ENCODE measurements at places on chromosomes 11 and 22. TPM values are rescaled to one million over a fixed set of nuclear protein-coding genes. Genes with fewer than 3 reads are reported as not detected.

The PKP3 gene
- 7.7 TPM for total RNA-seq

DNA sequence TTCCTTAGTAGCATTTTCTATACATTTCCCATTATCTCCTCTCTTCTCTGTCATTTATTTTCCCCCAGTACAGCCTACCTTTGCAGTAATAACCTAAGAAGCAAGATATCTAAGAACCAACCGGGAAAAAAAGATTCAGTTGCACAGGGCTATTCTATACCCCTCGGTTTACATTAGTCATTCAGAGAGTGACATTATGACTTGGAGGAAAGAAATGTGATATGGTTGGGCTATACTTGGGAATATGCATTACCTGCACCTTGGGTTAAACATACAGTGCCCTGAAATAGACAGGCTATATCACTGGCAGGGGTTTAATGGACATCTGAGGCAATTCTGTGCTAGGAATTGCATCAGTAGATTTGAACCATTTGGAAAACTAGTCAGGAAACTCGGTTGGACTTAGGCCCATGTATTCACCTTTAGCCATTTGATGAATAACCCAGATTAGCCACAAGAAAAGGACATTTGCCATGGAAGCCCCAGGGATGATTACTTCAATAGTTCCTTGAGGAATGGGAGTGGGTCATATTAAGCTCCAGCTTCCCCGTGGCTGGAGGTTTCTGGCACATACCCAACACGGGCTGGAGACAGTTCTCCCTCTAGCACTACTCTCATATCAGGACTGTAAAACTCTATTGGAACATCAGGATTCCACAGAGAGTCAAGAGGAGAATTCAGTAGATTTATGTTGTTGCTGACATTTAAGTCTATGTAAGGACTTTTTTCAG lies 973.2 kb downstream of the NTM start:
- H3K27ac ChIP-seq = no peak overlapping the region
- no peaks in the 10 kb centered on the region for H3K36me3 ChIP-seq
- no peak overlapping the region for H3K4me3 ChIP-seq

The LMO2 gene
- total RNA-seq = 9.4 TPM

- no peaks in the 10 kb centered on the region for H3K27me3 ChIP-seq
- H3K4me3 ChIP-seq = no peak overlapping the region
- no peak overlapping the region for H3K27ac ChIP-seq
- no peak for DNase-seq
- H3K36me3 ChIP-seq = no peaks in the 10 kb centered on the region
These were observed 108.8 kb downstream of the GRIA4 start for GRCh38 chr11:105718641-105719040.

DNA sequence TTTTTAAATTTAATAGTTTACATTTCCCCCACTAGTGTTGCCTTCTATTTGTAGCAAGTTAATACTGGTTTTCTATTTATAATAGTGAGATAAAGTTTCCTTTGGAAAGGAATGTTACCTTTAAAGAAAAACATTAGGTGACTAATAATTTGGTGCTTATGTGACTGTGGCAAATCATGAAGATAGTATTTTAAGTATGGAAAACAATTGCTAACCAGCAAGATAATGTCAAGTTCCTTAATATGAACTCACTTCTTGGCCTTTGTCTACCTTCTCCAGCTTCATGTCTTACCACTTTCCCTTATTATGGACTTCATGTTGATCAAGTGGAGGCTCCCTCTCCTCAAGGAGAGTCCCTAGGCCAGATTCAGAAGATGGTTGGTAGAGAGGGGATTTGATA lies 27.2 kb downstream of the ARHGEF12 start:
- DNase-seq = no peak
- peaks cover 2% of the 10 kb centered on the region for H3K27me3 ChIP-seq
- no peak overlapping the region for H3K4me3 ChIP-seq
- H3K36me3 ChIP-seq = no peaks in the 10 kb centered on the region

DNA sequence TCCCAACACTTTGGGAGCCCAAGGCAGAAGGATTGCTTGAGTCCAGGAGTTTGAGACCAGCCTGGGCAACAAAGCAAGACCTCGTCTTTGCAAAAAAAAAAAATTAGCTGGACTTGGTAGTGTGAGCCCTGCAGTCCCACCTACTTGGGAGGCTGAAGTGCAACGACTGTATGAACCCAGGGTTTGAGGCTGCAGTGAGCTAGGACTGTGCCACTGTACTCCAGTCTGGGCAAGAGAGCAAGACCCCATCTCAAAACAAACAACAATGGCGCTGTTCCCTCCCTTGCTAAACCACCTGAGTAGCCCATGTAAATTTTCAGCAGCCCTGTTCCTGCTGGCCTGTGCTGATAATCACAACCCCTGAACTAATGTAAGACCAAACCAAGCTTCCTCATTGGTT lies 3.1 kb downstream of the LAMTOR1 start:
- H3K36me3 ChIP-seq = peaks cover 46% of the 10 kb centered on the region
- H3K27ac ChIP-seq = no peak overlapping the region
- no peak for DNase-seq
- H3K27me3 ChIP-seq = no peaks in the 10 kb centered on the region
- peaks cover 15% of the 10 kb centered on the region for H3K4me1 ChIP-seq
- H3K4me3 ChIP-seq = no peak overlapping the region

- no peak overlapping the region for H3K4me3 ChIP-seq
- DNase-seq = no peak
- no peaks in the 10 kb centered on the region for H3K27me3 ChIP-seq
- H3K4me1 ChIP-seq = no peaks in the 10 kb centered on the region
These were observed 66.0 kb upstream of the TENM4 start for GRCh38 chr11:79506734-79507344.

DNA sequence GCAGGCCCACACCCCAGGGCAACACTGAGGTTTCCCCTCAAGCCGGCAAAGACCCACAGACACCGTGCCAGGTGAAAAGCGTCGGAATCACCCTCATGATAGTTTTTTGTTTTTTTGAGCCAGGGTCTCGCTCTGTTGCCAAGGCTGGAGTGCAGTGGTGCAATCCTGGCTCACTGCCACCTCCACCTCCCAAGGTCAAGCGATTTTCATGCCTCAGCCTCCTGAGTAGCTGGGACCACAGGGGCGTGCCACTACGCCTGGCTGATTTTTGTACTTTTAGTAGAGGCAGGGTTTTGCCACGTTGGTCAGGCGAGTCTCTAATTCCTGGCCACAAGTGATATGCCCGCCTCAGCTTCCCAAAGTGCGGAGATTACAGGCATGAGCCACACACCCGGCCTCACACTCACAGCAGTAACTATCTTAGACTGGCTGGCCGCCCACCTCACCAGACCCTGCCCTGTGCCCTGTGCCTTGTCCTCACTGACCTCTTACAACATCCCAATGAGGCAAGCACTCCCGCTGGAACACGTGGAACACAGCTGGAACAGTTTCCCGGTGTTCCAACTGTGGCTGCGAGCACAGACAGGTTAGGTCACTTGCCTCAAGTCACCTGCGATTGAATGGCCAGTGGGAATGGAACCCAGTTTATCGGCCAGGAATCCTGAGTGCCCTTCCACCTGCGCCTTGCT lies 21.1 kb downstream of the LRRC10B start:
- no peak overlapping the region for H3K27ac ChIP-seq
- no peaks in the 10 kb centered on the region for H3K4me1 ChIP-seq
- H3K27me3 ChIP-seq = peaks cover 28% of the 10 kb centered on the region
- no peak overlapping the region for H3K4me3 ChIP-seq
- H3K36me3 ChIP-seq = no peaks in the 10 kb centered on the region
- DNase-seq = no peak

GRCh38 chr11:37407461-37407860 lies 809.4 kb upstream of the RAG2 start:
- no peaks in the 10 kb centered on the region for H3K36me3 ChIP-seq
- H3K27ac ChIP-seq = no peak overlapping the region
- no peaks in the 10 kb centered on the region for H3K4me1 ChIP-seq
- no peak for DNase-seq
- no peak overlapping the region for H3K4me3 ChIP-seq

- no peak overlapping the region for H3K4me3 ChIP-seq
- DNase-seq = no peak
- H3K36me3 ChIP-seq = peaks cover 17% of the 10 kb centered on the region
- no peak overlapping the region for H3K27ac ChIP-seq
- peaks cover 20% of the 10 kb centered on the region for H3K4me1 ChIP-seq
These were observed 5.1 kb downstream of the DGCR2 start for GRCh38 chr22:19117111-19117512.

DNA sequence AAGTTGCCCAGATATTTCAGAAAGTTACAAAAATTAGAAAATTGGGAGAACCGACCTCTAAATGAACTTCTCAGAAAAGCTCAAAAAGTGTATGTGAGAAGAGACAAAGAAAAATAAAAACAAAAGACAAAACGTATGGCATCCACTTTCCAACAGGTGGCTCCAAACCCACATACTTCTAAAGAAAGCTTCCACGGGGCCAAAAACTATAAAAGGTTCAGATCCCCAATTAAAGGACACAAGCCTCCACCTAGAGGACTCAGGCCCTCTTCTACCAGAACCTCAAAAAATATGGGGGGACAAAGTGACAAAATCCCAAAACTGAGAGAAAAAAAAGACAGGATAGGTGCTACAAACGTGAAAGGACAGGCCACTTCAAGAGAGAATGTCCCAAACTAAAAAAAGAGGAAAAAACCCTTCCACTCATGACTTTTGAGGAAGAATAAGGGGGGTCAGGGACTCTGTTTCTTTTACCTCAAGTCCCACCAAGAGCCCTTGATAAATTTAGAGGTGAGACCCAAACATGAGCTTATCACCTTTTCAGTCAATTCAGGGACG lies 8.8 kb downstream of the SCGB2A1 start:
- no peak overlapping the region for H3K27ac ChIP-seq
- H3K27me3 ChIP-seq = no peaks in the 10 kb centered on the region
- H3K4me1 ChIP-seq = no peaks in the 10 kb centered on the region
- H3K4me3 ChIP-seq = no peak overlapping the region
- no peak for DNase-seq

The TCP11L1 gene
- total RNA-seq = 7.4 TPM

The OR51I1 gene
- total RNA-seq = not detected

The TIGD3 gene
- total RNA-seq = 1.0 TPM

The RTN4RL2 gene
- 0.42 TPM for total RNA-seq

The TUBA8 gene
- 0.57 TPM for total RNA-seq

GRCh38 chr22:20105456-20106204 lies 10.3 kb upstream of the RANBP1 start:
- peaks cover 78% of the 10 kb centered on the region for H3K36me3 ChIP-seq
- DNase-seq = no peak
- peaks cover 12% of the 10 kb centered on the region for H3K4me1 ChIP-seq
- H3K4me3 ChIP-seq = no peak overlapping the region
- H3K27me3 ChIP-seq = no peaks in the 10 kb centered on the region
- no peak overlapping the region for H3K27ac ChIP-seq

DNA sequence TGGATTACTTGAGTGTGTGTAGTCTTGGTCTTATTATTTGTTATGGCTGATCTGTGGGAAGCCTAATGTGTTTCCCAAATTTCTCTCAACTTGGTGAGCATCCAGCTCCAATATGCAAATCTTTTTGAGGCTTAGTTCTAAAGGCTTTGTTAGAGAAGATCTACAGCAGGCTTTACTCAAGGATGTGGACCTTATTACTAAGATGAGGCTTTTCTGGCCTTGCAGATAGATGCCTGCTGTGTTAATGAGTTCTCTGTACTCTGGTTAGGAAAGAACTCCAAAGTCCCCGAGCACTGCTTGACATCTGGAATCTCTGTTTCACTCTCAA lies 24.1 kb downstream of the MYEOV start:
- no peaks in the 10 kb centered on the region for H3K27me3 ChIP-seq
- H3K27ac ChIP-seq = no peak overlapping the region
- no peak for DNase-seq
- H3K4me1 ChIP-seq = peaks cover under 1% of the 10 kb centered on the region

- H3K36me3 ChIP-seq = no peaks in the 10 kb centered on the region
- no peak overlapping the region for H3K4me3 ChIP-seq
- no peak overlapping the region for H3K27ac ChIP-seq
These were observed 445.2 kb downstream of the FAM181B start for GRCh38 chr11:82288471-82288870.

DNA sequence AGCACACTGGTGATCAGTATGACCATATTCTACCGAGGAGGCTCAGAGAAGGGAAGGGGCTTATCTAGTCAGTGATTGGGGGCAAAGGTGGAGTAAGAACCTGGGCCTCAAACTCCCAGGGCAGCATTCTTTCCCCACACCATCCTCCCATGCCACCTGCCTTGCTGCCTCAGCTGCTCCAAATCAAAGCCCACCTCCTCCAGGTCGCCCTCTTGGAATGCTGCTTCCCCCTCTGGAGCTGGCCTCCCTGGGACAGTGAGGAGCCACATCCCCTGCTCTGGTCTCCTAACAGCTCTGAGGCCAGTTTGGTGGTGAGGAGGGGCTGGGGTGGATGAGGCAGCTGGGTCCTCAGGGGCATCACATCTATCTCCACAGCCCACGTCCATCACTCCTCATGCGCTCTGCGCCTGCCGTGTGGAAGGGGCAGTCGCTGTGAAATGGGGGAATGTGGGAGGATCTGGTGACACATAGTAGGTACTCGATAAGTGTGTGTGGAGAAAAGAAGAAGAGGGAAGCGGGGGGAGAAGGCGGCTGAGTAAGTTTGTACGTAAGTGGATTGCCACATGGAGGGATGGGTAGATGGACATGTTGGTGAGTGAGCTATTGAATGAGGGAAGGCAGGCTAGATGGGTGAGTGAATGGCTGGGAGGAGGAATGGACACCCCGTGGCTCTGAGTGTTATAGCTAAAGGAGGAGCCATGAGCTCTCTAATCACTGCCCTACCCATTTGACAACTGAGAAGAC lies 16.1 kb upstream of the ARHGEF17 start:
- H3K27ac ChIP-seq = no peak overlapping the region
- H3K27me3 ChIP-seq = no peaks in the 10 kb centered on the region
- peaks cover 22% of the 10 kb centered on the region for H3K4me1 ChIP-seq
- H3K36me3 ChIP-seq = no peaks in the 10 kb centered on the region

DNA sequence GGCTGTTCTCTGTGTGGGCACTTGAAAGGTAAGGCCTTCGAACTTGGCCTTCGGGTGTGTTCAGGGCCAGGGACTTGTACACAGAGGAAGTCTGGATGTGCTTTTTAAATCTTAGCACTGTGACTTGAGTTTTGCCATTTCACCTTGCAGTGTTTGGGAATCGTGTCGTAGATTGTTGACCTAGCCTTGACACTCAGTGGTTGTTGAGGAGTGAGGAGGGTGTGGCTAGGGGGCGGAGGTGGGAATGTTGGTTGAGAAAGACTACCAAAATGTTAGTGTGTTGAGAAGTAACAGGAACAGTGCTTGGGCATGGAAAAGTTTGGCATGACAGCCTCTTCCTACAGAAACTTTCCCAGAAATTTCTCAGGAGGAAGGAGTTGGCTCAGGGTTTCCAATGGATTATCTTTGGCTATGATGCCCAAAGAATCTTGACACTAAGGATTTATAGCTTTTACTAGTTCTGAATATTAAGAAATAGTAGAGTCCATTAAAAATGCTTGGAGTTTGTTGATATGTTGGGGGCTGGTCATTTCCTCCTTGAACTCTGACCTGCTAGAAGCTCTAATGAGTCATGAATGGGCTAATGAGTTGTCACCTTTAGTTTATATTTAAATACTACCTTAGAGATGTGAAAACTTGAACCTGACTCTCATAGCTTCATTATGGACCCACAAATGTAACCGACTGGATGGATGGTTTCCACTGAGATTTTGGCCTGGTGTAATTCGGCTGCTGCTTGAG lies 40.6 kb downstream of the BARX2 start:
- H3K36me3 ChIP-seq = no peaks in the 10 kb centered on the region
- DNase-seq = no peak
- H3K27me3 ChIP-seq = no peaks in the 10 kb centered on the region
- H3K4me3 ChIP-seq = no peak overlapping the region
- H3K4me1 ChIP-seq = no peaks in the 10 kb centered on the region
- no peak overlapping the region for H3K27ac ChIP-seq

Data from thymus (tissue), 14 donors.